Osteoblast (primary cell): ENCODE measurements at places on chromosomes 2 and 18. TPM values are rescaled to one million over a fixed set of nuclear protein-coding genes. Genes with fewer than 3 reads are reported as not detected.
A peak's percentile ranks its signal among the peaks of the same experiment; 100 is the strongest.

- H3K36me3 ChIP-seq, result no peaks in the 10 kb centered on the region
- no peaks in the 10 kb centered on the region for H3K27me3 ChIP-seq
- peak overlapping the region; percentile 84 for H3K27ac ChIP-seq
- no peak overlapping the region for H3K4me3 ChIP-seq
- peak; percentile 94 for DNase-seq
- peaks cover 31% of the 10 kb centered on the region for H3K4me1 ChIP-seq
Observed at GRCh38 chr2:9174771-9175437, 31.7 kb upstream of the ASAP2 start.

LRP2 gene
- not detected in 2 replicates for total RNA-seq

SPP2 gene
- total RNA-seq, result not detected in 2 replicates

- H3K27ac ChIP-seq, result no peak overlapping the region
- no peaks in the 10 kb centered on the region for H3K4me1 ChIP-seq
- peak; percentile 35 for DNase-seq
- H3K4me3 ChIP-seq, result no peak overlapping the region
- H3K27me3 ChIP-seq, result no peaks in the 10 kb centered on the region
- no peaks in the 10 kb centered on the region for H3K36me3 ChIP-seq
Observed at GRCh38 chr18:78934551-78935225, 44.9 kb upstream of the SALL3 start.

DNA sequence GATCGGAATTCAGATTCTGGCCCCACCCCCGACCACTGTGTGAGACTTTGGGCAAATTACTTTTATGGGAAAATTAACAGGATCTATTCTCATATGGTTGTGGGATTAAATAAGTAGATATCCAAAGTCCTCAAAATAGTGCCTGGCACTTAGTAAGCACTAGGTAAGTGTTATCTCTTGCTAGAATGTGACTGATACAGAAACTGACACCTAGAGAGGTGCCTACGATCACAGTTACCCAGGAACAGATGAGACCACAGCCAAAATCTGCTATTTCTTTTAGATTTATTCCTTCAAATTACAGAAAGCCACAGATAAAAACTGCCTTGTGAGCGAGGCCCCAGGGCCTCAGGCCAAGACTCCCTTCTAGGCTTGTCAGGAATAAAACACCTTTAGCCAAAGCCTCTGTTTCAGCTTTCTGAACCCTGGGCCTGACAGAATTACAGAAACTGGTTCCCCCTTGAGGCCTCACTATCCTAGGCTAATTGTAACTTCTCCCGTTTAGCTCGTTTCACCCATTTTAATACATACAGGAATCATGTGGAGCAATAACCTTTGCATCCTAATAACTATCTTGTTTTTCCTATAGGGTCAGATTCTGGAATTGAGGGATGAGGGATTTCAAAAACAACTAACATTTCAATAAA is 22.3 kb upstream of the CHMP1B start:
- H3K4me3 ChIP-seq, result no peak overlapping the region
- no peaks in the 10 kb centered on the region for H3K27me3 ChIP-seq
- H3K4me1 ChIP-seq, result no peaks in the 10 kb centered on the region
- no peak overlapping the region for H3K27ac ChIP-seq

DNA sequence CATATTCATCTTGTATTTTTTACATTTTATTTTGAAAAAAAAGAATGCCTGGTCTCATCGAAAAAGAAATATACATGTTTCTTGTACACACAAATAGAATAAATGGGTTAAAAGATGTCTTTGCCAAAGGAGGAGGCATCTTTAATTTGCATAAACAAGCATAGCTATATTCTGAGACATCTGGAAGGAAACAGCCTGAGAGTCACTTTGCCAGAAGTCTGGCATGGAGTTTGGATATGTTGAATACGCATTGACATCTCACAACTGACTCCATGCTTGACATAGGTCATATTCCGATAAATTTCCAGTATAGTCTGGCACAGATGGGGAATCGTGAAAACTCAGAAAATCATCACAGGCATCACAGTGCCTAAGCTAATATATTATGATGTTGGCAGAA is 1317.5 kb upstream of the CELF4 start:
- H3K27ac ChIP-seq, result no peak overlapping the region
- no peaks in the 10 kb centered on the region for H3K4me1 ChIP-seq
- no peak for DNase-seq
- H3K4me3 ChIP-seq, result no peak overlapping the region
- H3K36me3 ChIP-seq, result no peaks in the 10 kb centered on the region
- H3K27me3 ChIP-seq, result no peaks in the 10 kb centered on the region

- H3K27me3 ChIP-seq, result peaks cover 3% of the 10 kb centered on the region
- H3K27ac ChIP-seq, result no peak overlapping the region
- no peak for DNase-seq
- H3K4me3 ChIP-seq, result no peak overlapping the region
Observed at GRCh38 chr2:72013726-72014125, 133.9 kb downstream of the CYP26B1 start.

PROM2 gene
- total RNA-seq, result 0.29 and 0.36 TPM in 2 replicates

LIPG gene
- 2.2 and 3.5 TPM in 2 replicates for total RNA-seq

GRCh38 chr2:149735237-149735958 is 147.8 kb upstream of the MMADHC start:
- peaks cover 36% of the 10 kb centered on the region for H3K4me1 ChIP-seq
- DNase-seq, result no peak
- no peaks in the 10 kb centered on the region for H3K27me3 ChIP-seq
- H3K4me3 ChIP-seq, result no peak overlapping the region
- no peaks in the 10 kb centered on the region for H3K36me3 ChIP-seq
- H3K27ac ChIP-seq, result no peak overlapping the region

- H3K36me3 ChIP-seq, result peaks cover 4% of the 10 kb centered on the region
- peaks cover 11% of the 10 kb centered on the region for H3K4me1 ChIP-seq
- DNase-seq, result no peak
- no peak overlapping the region for H3K27ac ChIP-seq
- no peak overlapping the region for H3K4me3 ChIP-seq
Observed at GRCh38 chr2:98572676-98573075, 35.6 kb downstream of the COA5 start.

DNA sequence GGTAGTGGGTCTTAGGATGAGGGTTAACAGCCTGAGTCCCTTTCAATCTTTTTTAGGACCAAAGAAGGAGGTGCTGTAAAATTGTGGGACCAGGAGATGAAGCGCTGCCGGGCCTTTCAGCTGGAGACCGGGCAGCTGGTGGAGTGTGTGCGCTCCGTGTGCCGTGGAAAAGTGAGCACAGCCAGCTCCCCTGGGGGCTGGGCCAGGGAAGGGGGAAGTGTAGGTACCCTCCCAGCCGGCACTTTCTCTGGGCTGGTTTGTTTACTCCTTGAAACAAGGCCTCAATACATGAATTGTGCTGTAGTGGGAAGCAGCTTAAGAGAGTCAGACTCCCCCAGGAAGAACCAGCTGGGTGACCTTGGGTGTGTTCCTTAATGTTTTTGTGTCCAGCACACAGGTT is 90.1 kb downstream of the RTN4 start:
- no peaks in the 10 kb centered on the region for H3K27me3 ChIP-seq
- H3K4me3 ChIP-seq, result no peak overlapping the region
- H3K4me1 ChIP-seq, result peaks cover 9% of the 10 kb centered on the region
- H3K36me3 ChIP-seq, result no peaks in the 10 kb centered on the region
- no peak overlapping the region for H3K27ac ChIP-seq
- no peak for DNase-seq

TUBA3E gene
- not detected in 2 replicates for total RNA-seq

C2orf81 gene
- 0.72 and 1.5 TPM in 2 replicates for total RNA-seq

PROKR1 gene
- not detected in 2 replicates for total RNA-seq

DNA sequence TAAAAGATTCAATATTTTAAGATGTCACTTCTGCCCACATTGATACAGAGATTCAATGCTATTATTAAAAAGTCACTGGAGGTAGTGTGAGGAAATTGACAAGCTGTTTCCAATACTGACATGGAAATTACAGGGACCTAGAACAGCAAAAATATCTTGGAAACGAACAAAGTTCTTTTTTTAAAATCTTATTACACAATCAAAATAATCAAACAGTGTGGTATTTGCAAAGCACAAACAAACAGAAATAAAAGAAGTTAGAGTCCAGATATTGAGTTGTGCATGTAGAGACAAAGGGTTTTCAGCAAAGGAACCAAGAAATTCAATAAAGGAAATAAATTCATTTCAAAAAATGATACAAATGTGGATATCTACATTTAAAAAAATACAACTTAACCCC is 369.6 kb downstream of the NCKAP5 start:
- H3K4me3 ChIP-seq, result no peak overlapping the region
- H3K4me1 ChIP-seq, result peaks cover 23% of the 10 kb centered on the region
- H3K27ac ChIP-seq, result no peak overlapping the region
- H3K27me3 ChIP-seq, result no peaks in the 10 kb centered on the region
- no peak for DNase-seq

SKA1 gene
- total RNA-seq, result 1.8 and 2.9 TPM in 2 replicates

DNA sequence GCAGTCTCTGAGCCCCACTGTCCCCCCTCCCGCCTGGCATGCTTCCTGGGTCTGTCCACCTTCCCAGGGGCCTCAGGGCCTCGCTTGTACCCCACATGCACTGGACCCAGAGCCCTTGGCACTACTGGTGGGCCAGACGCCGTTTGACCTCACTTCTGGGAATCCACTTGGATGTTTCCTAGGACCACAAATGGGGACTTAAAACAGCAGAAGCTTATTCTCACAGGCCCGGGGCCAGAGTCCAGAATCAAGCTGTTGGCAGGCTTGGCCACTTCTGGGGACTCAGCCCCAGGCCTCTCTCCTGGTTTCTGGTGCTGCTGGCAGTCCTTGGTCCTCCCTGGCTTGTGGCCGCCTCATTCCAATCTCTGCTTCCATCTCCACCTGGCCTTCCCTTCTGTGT is 19.6 kb downstream of the ANO7 start:
- no peak overlapping the region for H3K27ac ChIP-seq
- no peaks in the 10 kb centered on the region for H3K4me1 ChIP-seq
- DNase-seq, result no peak
- no peaks in the 10 kb centered on the region for H3K27me3 ChIP-seq

- H3K27ac ChIP-seq, result no peak overlapping the region
- H3K36me3 ChIP-seq, result no peaks in the 10 kb centered on the region
- DNase-seq, result no peak
- no peaks in the 10 kb centered on the region for H3K27me3 ChIP-seq
- H3K4me3 ChIP-seq, result no peak overlapping the region
Observed at GRCh38 chr2:112709703-112710102, 11.1 kb upstream of the NT5DC4 start.

DTNB gene
- total RNA-seq, result 9.8 and 13.3 TPM in 2 replicates

- no peaks in the 10 kb centered on the region for H3K27me3 ChIP-seq
- H3K27ac ChIP-seq, result no peak overlapping the region
- DNase-seq, result no peak
Observed at GRCh38 chr18:28961669-28962228, 784.8 kb upstream of the CDH2 start.

- H3K4me1 ChIP-seq, result peaks cover 3% of the 10 kb centered on the region
- no peak for DNase-seq
- H3K36me3 ChIP-seq, result no peaks in the 10 kb centered on the region
- H3K4me3 ChIP-seq, result no peak overlapping the region
Observed at GRCh38 chr18:24727685-24728084, 267.2 kb downstream of the HRH4 start.

GRCh38 chr2:233346376-233346775 is 7.9 kb upstream of the DGKD start:
- no peak overlapping the region for H3K27ac ChIP-seq
- H3K4me1 ChIP-seq, result peaks cover 12% of the 10 kb centered on the region
- H3K27me3 ChIP-seq, result no peaks in the 10 kb centered on the region
- no peak overlapping the region for H3K4me3 ChIP-seq
- DNase-seq, result no peak
- no peaks in the 10 kb centered on the region for H3K36me3 ChIP-seq

AMER3 gene
- not detected in 2 replicates for total RNA-seq

MC5R gene
- 0.36 and 0.59 TPM in 2 replicates for total RNA-seq

GRCh38 chr2:235940330-235940729 is 227.9 kb downstream of the GBX2 start:
- peak overlapping the region; percentile 81 for H3K27ac ChIP-seq
- H3K4me3 ChIP-seq, result no peak overlapping the region

DNA sequence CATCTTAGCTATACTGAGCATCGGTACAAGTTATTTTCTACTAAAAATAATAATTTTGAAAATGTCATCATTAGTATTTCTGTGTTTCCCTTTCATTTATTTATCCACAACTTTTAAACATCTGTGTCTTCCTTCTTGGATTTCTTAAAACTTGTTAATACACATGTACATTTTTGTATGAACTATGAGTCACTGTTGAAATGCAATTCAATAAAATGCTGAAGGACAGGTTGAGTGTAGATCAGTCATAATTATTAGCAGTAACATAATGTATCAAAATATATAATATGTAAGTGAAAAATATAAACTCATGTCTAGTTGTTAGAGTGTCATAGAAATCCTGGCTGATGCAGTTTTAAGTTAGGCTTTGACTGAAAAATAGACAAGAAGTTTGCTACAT is 115.9 kb downstream of the MEIS1 start:
- H3K27me3 ChIP-seq, result no peaks in the 10 kb centered on the region
- H3K27ac ChIP-seq, result no peak overlapping the region
- H3K4me1 ChIP-seq, result no peaks in the 10 kb centered on the region
- peaks cover 3% of the 10 kb centered on the region for H3K36me3 ChIP-seq
- no peak for DNase-seq

ERFE gene
- total RNA-seq, result 0.88 and 1.8 TPM in 2 replicates

DNA sequence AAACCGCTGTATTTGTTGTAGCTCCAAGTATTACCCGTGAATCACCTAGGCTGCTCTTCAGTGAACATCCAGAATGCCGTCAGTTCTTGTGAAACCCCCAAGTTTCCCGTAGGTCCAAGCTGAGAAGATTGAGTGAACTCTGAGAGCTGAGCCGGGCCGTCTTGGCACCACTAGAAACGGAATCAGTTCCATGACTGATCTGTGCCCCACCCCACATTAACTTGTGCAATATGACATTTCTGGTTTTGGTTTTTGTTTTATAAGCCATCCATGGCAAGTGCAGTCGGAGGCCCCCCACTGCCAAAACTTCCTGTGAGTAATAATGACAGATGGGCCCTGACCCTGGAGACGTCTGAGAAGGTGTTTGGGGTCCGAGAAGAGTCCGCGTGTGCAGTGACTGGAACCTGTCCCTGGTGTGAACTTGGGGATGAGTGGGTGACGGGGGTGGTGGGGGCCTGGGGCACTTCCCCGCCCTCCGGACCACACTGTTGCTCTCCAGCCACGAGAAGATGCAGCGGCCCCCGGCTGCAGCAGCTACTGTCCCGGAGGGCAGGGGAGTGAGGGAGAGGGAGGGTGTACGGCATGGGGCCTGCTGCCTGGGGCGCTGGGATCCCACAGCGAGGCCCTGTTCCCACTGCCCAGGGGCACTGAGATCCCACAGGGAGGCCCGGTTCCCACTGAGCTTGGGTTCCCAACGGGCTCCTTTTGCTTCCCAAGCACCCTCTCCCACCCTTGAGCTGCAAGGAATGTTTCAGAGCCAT is 26.5 kb downstream of the NFATC1 start:
- no peaks in the 10 kb centered on the region for H3K4me1 ChIP-seq
- no peak overlapping the region for H3K27ac ChIP-seq
- no peak for DNase-seq
- H3K27me3 ChIP-seq, result no peaks in the 10 kb centered on the region
- no peaks in the 10 kb centered on the region for H3K36me3 ChIP-seq

- H3K4me3 ChIP-seq, result peak overlapping the region; percentile 86
- no peaks in the 10 kb centered on the region for H3K36me3 ChIP-seq
- H3K27me3 ChIP-seq, result no peaks in the 10 kb centered on the region
- H3K4me1 ChIP-seq, result peaks cover 3% of the 10 kb centered on the region
- peak overlapping the region; percentile 69 for H3K27ac ChIP-seq
Observed at GRCh38 chr2:224584785-224585210, 365 bp downstream of the CUL3 start.
